RPMI8226 (cell line): ENCODE measurements at places on chromosomes 1 and 21.

- no peak for DNase-seq
Observed at GRCh38 chr1:96370757-96371156, 350.8 kb upstream of the PTBP2 start.

DNA sequence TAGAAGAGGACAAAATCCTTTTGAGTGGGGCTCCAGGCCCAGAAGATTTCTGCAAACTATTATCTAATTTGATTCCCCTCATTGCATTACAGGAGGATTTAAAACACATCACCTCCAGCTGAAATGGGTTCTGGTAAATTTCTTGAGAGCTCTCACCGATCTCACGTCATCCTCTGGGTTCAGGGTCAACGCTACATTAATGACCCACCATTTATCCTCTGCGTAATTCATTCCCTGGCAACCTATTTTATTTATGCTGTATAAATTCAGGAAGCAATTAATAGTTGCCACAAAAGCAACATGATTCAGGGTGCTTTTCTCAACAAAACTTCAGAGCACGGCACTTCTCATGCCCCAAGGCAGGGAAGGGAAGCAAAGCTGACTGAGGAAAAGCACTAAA is 38.9 kb downstream of the LMX1A start:
- DNase-seq: no peak

DNA sequence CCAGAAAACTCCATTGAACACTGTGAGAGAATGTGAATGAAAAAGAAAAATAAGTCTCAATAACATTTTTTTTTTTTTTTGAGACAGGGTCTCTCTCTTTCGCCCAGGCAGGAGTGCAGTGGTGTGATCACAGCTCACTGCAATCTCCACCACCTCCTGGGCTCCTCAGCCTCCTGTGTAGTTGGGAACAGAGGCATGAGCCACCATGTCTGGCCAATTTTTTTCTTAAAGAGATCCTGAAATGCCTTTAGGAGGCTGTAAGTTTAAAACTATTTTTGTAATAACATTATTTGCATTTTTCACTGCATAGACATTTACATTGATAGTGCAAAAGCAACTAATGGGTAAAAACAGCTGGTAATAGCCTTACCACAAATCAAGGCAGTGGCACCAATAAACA is 35.3 kb downstream of the GDAP2 start:
- DNase-seq: no peak

DNA sequence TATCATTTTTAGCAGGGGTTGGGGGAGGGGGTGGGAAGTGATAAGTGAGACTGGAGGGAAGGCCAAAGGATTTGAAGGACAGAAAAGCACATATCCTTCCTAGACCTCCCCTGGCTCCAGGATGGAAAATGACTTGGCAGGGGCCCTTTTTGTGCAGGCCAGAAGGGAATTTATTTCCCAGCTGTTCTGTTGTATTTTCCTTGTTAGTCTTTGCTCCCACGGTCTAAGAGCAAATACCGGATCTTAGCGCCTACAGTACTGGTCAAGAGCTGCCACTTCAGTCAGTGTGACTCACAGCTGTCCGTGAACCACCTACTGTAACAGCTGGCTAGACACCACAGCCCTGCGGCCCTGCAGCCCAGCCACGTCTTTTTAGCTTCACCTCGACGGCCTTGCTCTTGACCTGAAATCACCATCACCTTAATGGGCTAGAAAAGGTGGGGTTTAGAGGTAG is 51.0 kb upstream of the ERRFI1 start:
- DNase-seq: peak; percentile 40

DNA sequence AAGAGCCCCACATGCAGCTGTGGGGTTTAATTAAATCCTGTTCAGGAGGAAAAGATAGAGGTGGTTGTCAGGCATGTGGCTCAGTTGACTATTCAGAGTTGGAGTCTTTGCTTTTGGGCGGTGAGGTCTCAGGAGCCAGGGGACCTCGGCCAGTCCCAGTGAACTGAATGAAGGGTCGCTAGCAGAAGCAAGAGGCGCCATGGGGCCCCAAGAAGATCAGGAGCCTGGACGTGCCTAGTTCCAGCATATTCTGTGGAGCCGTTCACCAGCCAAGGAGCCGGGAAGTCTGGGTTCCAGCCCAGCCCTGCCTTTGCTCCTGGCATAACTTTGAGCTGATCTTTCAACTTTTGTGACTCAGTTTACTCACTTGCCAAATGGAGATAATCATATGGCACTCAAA is 217.7 kb upstream of the IRF2BP2 start:
- DNase-seq: no peak

DNA sequence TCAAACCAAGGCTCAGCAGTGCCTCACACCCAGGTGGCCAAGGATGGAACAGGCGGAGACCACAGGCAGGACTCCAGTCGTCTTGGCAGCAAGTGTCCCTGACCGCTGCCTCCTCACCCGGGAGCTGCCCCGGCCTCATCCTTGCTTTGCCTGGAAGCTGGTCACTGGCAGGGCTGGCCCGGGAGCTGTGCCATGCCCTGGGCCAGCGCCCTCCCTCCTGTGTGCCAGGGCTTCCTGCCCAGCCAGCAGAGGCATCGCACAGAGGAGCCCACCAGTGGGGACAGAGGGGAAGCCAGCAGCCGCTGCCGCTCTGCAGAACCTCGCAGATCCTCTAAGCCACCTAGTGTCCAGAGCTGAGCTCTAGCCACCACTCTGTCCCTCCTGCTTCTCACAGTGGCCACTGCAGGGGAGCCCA is 7.8 kb downstream of the CASZ1 start:
- DNase-seq: no peak

DNA sequence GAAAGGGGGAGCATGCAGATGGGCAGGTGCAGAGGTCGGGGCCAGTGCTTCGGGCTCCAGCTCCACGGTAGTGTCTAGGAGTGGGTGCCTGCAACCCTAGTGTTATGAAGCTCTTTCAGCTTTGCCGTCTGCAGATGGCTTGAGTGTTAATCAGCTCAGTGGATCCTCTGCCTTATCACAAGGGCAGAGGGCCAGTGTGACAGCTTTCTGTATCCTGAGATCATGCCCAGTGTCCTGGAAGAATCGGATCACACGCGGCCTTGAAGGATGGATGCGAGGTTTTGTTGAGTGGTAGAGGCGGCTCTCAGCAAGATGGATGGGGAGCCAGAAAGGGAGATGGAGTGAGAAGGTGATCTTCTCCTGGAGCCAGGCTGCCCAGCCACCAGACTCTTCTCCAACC is 25.5 kb upstream of the C1orf146 start:
- no peak for DNase-seq

DNA sequence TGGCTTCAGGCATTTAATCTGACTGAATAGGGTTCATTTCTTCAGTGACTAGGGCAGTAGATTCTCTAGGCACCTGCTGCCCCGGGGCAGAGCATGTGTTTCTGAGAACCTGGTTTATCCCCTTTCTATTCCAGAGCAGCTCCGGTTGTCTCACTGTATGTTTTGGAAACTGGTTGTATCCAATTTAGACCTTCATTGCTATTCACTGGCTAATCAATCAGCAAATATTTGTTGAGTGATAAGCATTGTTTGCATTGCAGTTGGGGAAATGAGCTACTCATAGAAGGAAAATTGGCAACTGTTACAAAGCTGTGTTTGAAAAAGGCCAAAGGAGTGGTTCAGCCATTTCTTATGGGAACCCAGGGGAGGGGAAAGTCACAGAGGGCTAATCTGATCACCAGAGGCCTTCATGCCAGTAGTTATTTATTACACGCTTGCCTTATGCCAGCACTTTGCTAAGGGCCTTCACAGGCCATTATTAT is 2.9 kb downstream of the QSOX1 start:
- no peak for DNase-seq

DNA sequence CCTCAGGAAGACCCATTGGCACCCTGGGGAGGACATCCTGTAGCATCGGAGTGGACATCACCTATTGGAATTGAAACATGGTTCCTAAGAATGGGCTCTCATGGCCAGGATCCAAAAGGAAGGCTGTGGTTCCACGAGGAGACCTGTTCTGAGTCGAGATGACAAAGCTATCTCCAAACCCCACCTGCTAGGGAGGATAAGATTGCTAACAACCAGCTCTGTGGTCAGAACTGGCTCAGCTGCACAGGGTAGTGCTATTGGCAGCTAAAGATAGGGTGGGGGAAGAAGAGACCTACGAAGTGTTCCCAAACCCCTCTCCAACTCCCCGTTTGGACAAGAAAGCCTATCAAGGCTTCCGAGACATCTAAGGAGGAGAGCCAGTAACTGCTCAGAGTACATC is 17.7 kb upstream of the C8B start:
- DNase-seq: no peak

- no peak for DNase-seq
Observed at GRCh38 chr1:67294836-67295617, 12.6 kb upstream of the IL12RB2 start.

DNA sequence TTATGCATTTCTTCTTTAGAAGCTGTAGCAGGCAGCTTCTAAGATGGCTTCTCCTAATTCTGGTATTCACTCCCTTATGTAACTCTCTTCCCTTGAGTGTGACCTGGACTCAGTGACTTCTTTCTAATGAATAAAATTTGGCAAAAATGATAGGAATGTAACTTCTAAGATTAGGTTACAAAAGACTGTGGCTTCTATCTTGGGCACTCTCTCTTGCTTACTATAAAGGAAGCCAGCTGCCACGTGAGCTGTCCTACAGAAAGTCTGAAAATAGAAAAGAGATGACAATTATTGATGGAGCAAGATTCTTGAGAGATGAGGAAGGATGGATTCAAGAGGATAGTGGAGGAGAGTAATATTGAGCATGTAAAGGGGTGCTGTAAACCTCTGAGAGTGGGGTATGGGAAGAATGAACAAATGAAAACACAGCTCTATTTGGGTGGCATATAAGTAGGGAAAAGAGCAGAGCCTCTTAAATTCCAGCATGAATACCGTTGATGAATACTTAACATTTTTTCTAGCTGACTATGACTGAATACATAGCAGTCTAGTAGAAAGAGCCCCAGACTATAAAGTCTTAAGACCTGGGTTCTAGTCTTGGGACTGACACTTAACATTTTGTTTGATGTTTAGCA is 5.5 kb downstream of the TSEN15 start:
- no peak for DNase-seq

DNA sequence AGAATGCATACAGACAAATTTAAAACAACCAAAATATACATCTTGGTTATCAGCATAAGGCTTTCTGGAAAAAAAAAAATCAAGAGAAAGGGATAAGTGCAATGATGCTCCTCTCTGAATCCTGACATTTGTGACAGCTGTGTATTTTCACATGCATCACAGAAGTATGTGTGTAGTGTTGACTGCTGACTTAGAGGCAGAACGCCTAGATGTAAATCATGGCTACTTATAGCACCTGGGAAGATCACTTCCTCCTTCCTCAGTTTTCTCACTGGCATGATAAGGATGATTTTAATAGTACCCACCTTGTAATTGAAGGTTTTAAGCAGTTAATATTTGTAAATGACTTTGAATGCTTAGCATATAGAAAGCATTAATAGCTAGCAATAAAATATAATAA is 112.5 kb downstream of the MRPL39 start:
- no peak for DNase-seq

DNA sequence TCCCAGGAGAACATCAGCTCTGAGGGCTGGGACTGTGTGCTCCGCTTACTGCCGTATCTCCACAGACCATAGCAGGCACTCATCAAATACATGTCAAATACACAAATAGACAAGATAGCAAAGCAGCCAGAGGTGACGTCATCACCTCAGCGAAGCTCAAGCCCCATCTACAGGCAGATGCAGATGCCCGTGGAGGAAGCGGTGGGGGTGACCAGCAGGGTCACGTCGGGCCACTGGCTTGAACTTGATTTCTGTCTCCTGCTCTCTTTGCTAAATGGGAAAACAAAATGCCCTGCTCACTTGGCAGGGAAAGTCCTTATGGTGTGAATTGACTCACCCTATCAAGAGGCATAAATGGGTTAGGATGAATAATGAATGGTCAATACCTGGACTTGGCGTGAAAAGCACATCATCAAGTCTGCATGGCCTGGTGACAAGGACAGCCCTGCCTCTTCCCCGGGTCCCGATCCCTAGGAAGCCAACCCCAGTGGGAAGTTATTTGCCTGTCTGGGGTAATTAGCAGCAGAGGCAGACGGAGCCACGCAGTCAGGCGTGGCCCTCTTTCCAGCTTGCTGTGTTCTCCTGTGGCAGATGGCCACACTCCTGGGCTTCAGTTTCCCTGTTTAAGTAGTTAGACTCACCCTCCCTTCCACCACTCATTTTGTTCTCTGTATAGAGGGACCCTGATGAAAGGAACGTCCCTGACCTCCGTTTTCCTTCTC is 536.0 kb downstream of the NPHP4 start:
- peak; percentile 42 for DNase-seq

DNA sequence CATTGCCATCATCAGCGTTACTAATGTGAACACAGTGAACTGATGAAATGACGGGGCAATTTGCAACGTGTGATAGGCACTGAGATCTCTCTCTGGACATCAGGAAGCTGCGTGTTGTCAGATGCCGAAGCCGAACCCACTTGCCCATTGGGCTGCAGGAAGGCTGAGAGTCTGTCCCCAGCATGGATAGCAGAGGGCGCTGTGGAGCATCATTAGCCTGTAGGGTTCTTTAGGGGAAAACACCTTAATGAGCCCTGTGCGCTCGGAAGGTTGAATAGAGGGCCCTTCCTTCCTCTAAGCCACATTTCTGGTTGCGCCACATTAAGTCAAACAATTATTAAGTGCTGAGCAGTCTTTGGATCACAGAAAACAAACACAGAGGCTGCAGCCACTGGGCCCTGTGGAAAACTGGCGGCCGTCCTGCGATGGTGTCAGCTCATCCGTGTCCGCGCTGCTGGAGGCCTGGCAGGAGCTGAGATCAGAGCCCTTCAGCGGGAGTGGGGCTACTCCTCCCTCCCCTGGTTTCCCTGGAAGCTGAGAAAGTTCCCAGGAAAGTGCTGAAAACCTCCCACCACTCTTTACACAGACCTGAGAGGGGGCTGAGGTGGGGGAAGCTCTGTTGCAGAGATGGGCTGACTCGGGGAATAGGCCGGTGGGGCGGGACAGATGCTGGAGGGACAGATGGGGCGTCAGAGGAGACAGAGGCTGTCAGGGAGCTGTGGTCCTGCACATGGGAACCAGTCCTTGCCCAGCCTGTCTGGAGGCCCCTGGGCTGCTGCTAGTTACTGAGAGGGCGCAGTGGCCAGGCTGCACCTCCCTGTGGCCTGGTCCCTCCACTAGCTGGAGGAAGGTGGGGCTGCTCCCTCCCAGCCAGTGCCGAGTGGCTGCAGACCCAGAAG is 12.7 kb downstream of the TFF2 start:
- DNase-seq: peak; percentile 62

GRCh38 chr1:11059155-11059967 is 457 bp downstream of the SRM start:
- no peak for DNase-seq
